ENCODE measurements at places on chromosomes 1 and 21.

- DNase-seq: no peak
Observed at GRCh38 chr1:219759095-219759494, 146.2 kb upstream of the ZC3H11B start.

- no peak for DNase-seq
Observed at GRCh38 chr1:100440075-100440809, 87.9 kb downstream of the CDC14A start.

- no peak for DNase-seq
Observed at GRCh38 chr1:161324020-161324419, 9.8 kb downstream of the SDHC start.

DNA sequence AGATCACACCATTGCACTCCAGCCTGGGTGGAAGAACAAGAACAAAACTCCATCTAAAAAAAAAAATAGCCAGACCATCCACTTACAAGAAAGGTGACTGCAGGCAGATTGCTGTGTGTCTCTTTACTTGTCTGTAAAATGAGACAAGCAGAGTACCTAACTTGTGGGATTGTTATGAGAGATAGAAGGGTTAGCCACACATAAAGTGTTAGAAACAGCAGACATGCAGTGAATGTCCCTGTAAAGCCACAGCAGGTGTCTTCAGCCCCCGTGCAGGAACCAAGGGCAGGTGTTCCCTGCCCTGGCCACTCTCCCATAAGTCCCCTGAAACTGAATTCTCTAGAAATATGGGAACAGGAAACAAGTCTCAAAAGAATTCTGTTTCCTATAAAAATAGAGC lies 40.8 kb upstream of the EFHD2 start:
- DNase-seq: no peak

GRCh38 chr1:193434319-193434718 lies 247.9 kb upstream of the B3GALT2 start:
- no peak for DNase-seq

DNA sequence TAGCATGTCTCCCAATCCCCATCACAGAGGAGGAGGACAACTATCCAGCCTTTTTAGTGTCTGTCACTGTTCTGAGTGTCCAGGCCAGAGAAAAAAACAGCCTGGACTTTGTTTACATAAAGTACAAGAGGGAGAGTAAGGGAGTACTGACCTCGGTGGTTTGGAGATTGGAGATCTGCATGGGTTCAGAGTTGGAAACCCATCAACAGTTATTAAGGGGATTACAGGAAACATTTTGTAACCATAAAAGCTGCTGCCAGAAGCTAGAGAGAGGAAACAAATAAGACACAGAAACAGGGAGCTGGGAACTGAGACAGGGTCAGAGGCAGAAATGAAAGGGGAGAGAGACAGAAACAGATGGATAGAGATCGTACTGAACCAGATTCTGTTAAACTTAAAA lies 131.5 kb upstream of the CTTNBP2NL start:
- no peak for DNase-seq

- no peak for DNase-seq
Observed at GRCh38 chr1:203142124-203142523, 14.6 kb downstream of the ADORA1 start.

GRCh38 chr1:47984175-47984789 lies 12.9 kb downstream of the TRABD2B start:
- peak; percentile 11 for DNase-seq

DNA sequence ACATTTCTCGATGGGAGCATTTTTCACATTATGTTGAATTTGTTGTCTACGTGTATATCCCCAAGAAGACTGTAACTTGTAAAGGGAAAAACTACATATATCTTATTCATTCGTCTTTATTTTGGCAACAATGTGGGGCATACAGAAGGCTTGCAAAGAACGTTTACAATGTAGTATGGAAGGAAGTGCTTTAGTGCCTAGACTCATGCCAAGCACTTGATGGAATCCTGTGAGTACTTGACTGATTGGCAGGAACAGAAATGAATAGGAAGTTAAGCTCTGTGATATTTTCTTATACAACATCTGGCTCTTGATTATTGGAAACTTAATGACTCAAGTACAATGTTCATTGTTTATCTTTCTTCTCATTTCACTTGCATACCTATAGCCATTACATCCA lies 284.4 kb downstream of the LRRC7 start:
- no peak for DNase-seq

All from posterior cingulate gyrus (tissue), 11 donors.